Peyer's patch (tissue), 4 donors: ENCODE measurements at places on chromosomes 11 and 22.

GRCh38 chr22:23356094-23356493 lies 175.8 kb downstream of the BCR start:
- no peaks in the 10 kb centered on the region for H3K27me3 ChIP-seq
- H3K4me1 ChIP-seq, result no peaks in the 10 kb centered on the region
- no peak overlapping the region for H3K4me3 ChIP-seq

DNA sequence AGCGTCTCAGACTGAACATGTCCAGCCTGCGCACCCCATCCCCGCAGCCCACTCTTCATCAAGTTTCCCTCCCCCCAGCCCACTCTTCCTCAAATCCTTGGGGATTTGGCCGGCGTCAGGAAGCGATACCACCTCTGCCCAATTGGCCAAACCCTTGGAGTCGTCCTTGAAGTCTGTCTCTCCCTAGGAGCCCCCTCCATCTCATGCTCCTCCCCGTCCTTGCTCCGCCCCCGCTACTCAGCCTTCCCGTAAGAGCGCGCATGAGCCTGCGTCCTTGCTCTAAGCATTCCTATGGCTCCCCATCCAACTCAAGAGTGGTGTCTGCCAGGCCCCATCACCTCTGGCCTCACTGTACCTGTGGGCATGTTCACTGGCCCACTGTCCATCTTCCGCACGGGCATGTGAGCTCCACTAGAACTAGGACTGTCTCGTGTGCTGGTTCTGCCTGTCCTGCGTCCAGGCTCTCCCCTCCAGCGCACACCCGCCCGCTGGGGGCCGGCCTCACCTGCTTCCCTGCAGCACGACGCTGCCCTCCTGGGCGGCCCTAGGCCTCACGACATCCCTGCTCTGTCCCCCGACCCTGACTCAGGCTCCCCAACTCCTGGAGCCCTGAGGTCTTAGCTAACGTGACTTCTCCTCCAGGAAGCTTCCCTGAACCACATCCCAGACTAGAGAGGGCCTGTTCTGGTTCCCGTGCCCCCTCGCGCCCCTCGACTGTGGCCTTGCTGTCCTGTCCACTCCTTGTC lies 30.5 kb upstream of the TTLL12 start:
- no peaks in the 10 kb centered on the region for H3K4me1 ChIP-seq
- H3K4me3 ChIP-seq, result no peak overlapping the region
- no peak overlapping the region for H3K27ac ChIP-seq
- H3K27me3 ChIP-seq, result no peaks in the 10 kb centered on the region
- peaks cover 3% of the 10 kb centered on the region for H3K36me3 ChIP-seq

GRCh38 chr11:121347813-121348212 lies 55.2 kb downstream of the SC5D start:
- no peak overlapping the region for H3K4me3 ChIP-seq
- no peaks in the 10 kb centered on the region for H3K27me3 ChIP-seq
- no peaks in the 10 kb centered on the region for H3K36me3 ChIP-seq
- no peak for DNase-seq

- H3K4me1 ChIP-seq, result no peaks in the 10 kb centered on the region
- H3K4me3 ChIP-seq, result no peak overlapping the region
- H3K27ac ChIP-seq, result peak overlapping the region; percentile 10
- DNase-seq, result no peak
- no peaks in the 10 kb centered on the region for H3K27me3 ChIP-seq
- no peaks in the 10 kb centered on the region for H3K36me3 ChIP-seq
Measured at GRCh38 chr11:69035150-69035945, 13.4 kb upstream of the TPCN2 start.

- no peak overlapping the region for H3K4me3 ChIP-seq
- no peaks in the 10 kb centered on the region for H3K4me1 ChIP-seq
- no peak for DNase-seq
- no peak overlapping the region for H3K27ac ChIP-seq
Measured at GRCh38 chr11:94028436-94028835, 7.3 kb downstream of the HEPHL1 start.

DNA sequence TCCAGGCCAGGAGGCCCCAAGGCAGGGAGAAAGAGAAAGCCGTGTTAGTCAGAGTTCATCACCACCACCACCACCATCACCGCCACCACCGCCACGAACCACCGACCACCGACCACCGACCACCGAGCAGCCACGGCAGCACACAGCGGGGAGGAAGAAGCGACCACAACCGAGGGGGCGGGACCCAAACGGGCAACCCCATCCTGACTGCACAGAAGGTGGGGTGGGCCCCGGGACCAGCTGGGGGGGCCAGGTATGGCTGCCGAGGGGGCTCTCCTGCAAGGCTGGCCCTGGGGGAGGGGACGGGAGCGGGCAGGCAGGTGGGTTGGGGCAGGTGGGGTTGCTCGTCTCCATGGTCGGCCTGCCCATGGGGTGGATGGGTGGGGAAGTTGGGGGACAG lies 34.2 kb downstream of the SYT7 start:
- no peak for DNase-seq
- no peak overlapping the region for H3K27ac ChIP-seq
- H3K4me3 ChIP-seq, result no peak overlapping the region
- no peaks in the 10 kb centered on the region for H3K27me3 ChIP-seq
